ENCODE measurements at places on chromosomes 7 and 10.

DNA sequence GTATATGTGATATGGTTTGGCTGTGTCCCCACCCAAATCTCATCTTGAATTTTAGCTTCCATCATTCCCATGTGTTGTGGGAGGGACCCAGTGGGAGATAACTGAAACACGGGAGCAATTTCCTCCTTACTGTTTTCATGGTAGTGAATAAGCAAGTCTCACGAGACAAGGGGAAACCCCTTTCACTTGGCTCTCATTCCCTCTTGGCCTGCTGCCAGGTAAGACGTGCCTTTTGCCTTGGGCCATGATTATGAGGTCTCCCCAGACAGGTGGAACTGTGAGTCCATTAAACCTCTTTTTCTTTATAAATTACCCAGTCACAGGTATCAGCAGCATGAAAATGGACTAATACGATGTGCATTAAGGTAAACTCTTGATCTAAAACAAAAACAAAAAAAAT lies 357.1 kb upstream of the AOAH start:
- peak; percentile 19 for DNase-seq

GRCh38 chr10:80187465-80188409 lies 17.6 kb downstream of the ANXA11 start:
- DNase-seq, result peak; percentile 7

- DNase-seq, result no peak
Observed at GRCh38 chr7:157986051-157986450, 601.6 kb downstream of the PTPRN2 start.

DNA sequence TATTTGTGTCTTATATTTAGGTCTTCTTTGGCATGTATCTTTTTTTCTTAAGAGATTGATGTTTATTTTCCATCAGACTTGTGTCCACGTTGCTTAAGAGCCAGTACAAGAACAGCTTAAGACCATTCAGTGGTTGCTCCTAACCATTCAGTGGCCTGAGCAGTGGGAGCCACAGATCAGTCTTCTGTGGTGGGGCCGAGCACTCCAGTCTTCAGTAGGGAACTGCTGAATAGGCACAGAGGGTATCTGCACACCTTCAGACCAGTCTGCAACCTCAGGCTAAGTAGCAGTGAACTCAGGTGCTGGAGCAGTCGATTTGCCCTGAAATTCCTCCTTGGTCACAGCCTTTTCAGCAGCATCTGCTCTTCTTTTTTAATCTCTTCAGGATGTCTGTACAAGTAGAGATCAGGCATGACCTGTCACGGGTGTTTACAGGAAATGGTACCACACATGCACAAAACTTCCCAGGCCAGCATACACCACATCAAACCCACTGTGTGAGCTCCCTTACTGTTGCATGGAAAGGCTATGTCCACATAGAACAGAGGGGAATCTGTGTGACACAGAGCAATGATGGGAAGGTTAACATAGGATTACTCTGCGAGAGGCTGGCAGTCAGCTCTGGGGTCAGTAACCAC lies 51.5 kb downstream of the FAM107B start:
- no peak for DNase-seq

DNA sequence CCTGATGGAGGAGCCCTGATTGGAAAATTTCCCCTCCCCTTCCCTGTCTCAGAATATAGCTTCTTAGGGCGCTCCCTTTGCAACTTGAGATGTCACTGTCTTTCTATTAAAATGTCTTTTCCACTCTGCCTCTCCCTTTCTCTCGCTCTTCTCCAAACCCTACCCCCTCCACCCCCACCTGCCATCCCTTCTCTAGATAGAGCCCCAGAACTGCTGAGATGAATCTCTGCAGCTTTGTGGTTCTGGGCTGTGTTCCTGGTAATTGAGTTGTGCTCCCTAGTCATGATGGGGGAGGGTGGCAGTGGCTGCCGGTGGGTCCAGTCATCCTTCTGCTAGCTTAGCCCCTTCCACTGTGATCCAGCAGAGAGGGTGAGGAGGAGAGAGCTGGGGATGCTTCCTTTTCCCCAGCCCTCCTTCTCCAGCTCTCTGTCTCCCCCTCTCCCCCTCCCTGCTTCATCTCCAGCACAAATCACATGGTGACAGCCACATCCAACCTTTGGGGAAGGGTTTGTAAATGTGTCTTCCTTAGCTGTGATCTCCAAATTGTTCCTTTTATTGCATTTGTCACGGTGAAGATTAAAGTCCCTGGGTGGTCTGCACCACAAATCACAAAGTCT lies 50.8 kb upstream of the BTRC start:
- DNase-seq, result no peak

- no peak for DNase-seq
Observed at GRCh38 chr10:126475074-126475691, 86.9 kb upstream of the ADAM12 start.

GRCh38 chr7:144854839-144855424 lies 19.1 kb upstream of the TPK1 start:
- DNase-seq, result peak; percentile 4

DNA sequence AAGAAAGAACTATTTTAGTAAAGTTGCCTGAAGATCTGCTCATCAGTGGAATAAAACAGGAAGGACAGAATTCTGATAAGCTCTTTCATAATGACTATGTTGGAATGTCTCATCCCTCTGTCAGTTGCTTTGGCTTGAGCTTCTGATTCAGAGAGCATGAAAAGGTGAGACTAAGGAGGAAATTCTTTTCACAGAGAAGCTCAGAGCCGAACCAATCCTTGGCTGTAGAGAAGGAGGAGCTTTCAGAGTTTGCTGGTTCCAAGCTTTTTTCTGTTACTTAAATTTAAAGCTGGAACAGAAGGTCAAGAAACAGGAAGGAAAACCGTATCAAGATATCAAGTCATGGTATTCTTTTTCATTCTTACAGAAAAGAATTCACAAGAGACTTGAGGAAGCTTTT lies 24.0 kb downstream of the GSTO2 start:
- DNase-seq, result no peak

DNA sequence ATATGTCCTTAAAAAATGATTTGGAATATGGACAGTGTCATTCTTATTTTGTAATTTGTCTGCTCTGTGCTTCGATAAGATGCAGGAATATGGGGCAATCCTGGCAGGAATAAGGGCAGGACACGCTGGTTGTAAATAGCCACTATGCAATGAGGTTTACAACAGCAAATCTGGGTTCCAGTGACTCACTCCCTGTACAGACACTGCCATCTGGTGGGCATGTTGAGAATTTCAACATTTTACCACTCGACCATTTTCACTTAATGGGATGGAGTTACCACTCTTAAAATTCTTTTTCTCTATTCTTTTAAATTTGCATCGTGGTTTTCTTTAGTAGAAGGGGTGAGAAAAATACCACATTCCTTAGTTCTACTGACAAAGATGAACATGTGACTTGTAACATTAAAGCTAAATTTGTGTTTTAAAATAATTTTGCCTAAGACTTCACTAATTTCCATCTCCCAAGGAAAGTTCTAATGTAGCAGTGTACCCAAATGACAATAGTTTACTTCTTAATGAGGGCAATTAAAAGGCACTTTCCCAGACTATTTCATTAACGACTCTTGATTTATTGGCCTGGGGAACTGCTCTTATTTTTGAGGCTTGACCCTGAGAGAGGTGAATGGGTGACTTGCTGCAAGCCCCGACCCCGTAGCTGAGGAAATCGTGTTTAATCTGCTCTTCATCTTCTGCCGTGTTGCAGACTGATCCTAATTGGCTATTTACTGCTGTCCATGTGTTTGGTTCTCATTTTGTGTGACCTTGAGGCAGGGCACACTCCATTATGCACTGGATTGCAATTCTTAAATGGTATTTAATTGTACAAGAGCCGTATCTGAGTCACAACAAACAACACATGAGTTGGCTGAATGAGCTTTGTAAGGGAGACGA lies 173.6 kb upstream of the IMMP2L start:
- peak; percentile 33 for DNase-seq

GRCh38 chr7:16084370-16084769 lies 337.0 kb downstream of the CRPPA start:
- peak; percentile 31 for DNase-seq

- DNase-seq, result no peak
Observed at GRCh38 chr10:85638797-85639196, 727.8 kb downstream of the GRID1 start.

- no peak for DNase-seq
Observed at GRCh38 chr7:47912332-47912731, 35.9 kb downstream of the PKD1L1 start.

Data from NCI-H2081 treated with DMSO at 0.1 percent for 48 hours (cell line).